ENCODE measurements at places on chromosomes 13 and 19.

DNA sequence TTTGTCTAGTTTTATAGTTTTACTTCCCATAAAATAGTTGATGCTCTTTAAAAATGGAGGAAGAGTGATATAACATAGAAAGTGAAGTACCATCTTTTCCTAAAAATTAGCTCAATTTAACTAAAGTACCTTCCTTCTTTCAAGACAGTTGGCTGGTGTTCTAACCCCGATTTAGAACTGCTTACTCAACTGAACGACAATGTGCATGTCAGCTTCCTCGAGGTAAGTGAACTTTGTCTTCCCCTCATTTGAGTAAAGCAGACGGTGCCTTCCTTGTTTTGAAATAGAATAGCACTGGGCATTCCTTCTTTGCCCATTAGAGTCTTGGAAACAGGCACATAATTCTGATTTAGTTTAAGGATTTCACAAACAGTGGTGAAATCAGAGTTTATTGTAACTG, 1519.2 kb downstream of the EFNB2 start:
- no peaks in the 10 kb centered on the region for H3K27me3 ChIP-seq
- no peak for DNase-seq
- no peaks in the 10 kb centered on the region for H3K4me1 ChIP-seq
- no peak overlapping the region for H3K4me3 ChIP-seq
- no peaks in the 10 kb centered on the region for H3K36me3 ChIP-seq

DNA sequence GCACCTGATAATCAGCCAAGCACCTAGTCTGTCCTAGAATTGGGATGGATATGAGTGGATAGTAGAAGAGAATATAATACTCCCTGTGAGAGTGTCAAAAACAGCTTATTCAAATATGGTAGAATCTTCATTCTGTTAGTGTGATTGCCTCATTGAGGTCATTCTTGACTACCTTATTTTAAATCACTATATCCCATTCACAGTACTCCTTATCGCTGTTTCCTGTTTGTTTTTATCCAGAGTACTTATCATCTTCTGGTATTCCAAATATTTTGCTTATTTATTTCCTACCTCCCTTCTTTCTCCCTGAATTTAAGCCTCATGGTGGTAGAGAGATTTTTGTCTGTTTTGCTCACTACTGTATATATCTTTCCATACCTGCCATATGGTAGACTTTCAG, 9.9 kb downstream of the NDFIP2 start:
- no peaks in the 10 kb centered on the region for H3K27me3 ChIP-seq
- H3K36me3 ChIP-seq: no peaks in the 10 kb centered on the region
- no peaks in the 10 kb centered on the region for H3K4me1 ChIP-seq
- no peak overlapping the region for H3K27ac ChIP-seq
- no peak for DNase-seq

GRCh38 chr19:17332677-17333581, 1.7 kb downstream of the ANO8 start:
- DNase-seq: no peak
- no peak overlapping the region for H3K4me3 ChIP-seq
- no peaks in the 10 kb centered on the region for H3K27me3 ChIP-seq
- H3K4me1 ChIP-seq: peaks cover 5% of the 10 kb centered on the region
- no peak overlapping the region for H3K27ac ChIP-seq
- H3K36me3 ChIP-seq: no peaks in the 10 kb centered on the region

DNA sequence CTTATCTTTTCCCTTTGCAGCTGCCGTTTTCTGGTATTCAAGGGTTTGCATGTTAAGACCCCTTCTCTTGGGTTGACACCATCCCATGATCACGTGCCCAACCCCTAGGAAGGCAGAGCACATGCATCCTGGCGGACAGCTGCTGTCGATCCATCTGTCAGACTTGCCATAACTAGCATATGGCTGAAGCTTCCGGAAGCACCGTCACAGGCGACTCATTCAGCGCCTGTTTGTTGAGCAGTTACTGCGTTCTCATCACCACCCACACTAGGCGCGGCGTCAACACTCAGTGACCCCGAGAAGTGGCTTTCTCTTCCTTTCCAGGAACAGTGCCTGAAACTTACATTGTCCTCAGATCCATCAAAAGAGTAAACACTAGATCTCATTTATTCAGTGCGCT, 93.6 kb downstream of the SOX1 start:
- DNase-seq: no peak
- H3K27ac ChIP-seq: no peak overlapping the region
- H3K27me3 ChIP-seq: no peaks in the 10 kb centered on the region
- H3K4me3 ChIP-seq: no peak overlapping the region
- no peaks in the 10 kb centered on the region for H3K36me3 ChIP-seq

DNA sequence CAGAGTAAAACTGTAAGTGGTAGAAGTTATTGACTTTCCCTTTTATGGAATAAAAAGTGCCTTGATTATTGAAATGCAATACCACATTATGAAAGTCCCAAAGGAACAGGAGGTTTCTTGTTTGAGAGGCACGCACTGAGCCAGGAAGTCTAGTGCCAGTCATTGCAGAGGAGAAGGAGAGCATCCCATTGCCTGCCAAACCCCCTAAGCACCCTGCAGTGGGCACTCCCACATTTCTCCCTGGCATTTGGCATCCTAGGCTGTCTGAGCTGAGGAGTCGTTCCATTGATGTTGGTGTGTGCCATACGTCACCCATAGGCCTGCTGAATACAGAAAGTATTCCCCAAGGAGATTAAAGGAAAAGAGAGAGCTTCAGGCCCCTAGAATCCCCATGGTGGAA, 85.7 kb upstream of the MBNL2 start:
- H3K4me1 ChIP-seq: no peaks in the 10 kb centered on the region
- H3K27me3 ChIP-seq: no peaks in the 10 kb centered on the region
- DNase-seq: no peak
- H3K27ac ChIP-seq: no peak overlapping the region
- H3K4me3 ChIP-seq: no peak overlapping the region

DNA sequence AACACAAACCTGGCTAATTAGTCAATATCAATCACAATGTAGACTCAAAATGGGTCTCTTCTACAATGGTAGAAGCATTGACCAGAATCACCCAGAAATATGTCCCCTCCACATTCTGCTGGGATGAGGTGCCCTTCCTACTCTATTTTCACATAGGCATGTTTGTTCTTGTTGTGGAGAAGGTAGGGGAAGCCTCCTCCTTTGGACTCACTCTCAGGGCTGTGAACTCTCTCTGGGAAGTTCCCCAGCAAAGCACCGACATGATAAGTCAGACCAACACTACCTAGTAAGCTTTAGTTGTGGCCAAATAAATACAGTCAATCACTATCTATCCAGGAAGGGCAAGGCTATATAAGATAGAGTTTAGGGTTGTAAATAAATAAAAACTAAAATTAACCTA, 194.5 kb upstream of the UBL3 start:
- no peak for DNase-seq
- H3K27ac ChIP-seq: no peak overlapping the region
- no peak overlapping the region for H3K4me3 ChIP-seq
- 0 out of 2 replicates have a peak, but pooled peaks cover 1% of the 10 kb centered on the region for H3K4me1 ChIP-seq

DNA sequence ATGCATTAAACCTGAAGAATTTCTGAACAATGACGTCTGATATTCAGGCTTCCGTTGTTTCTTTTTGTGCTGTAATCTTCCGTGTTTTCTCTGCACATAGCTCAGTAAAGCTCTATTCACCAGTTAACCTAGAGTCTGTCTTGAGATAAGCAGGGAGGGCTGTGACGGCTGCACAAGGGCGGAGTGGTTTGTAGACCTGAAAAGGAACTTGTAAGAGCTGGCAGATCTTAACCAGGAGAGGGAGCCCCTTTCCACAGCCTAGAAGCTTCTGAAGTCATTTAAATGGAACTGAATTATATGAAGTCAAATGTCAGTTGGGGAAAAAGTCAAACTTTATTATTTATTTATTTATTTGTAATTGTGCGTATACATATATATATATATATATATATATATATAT, 27.5 kb downstream of the DPRX start:
- H3K27ac ChIP-seq: no peak overlapping the region
- H3K27me3 ChIP-seq: no peaks in the 10 kb centered on the region
- H3K36me3 ChIP-seq: no peaks in the 10 kb centered on the region
- no peak overlapping the region for H3K4me3 ChIP-seq
- DNase-seq: peak; percentile 52

Data from iPS DF 6.9 (cell line).